ENCODE measurements at places on chromosomes 11 and 22.

DNA sequence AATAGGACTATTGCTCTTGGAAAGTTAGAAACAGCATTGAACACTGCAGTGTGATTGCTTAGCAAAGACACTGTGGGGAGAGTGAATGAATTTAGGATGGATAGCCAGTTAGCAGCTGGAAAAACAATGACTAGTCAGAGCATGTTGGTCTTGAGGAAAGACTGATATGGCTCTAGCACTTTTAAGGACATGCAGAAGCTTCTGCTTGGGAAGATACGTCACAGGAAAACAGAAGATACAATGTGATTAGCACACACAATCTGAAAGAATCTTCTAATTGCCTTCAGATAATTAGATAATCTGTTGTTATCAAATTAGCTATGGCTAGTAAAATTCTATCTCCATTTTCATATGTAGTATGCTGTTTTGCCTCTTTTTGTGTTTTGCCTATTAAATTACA, 530.7 kb upstream of the CHORDC1 start:
- DNase-seq: no peak

GRCh38 chr11:70203751-70204465, 812 bp downstream of the FADD start:
- DNase-seq: peak; percentile 59

- DNase-seq: peak; percentile 32
Measured at GRCh38 chr11:65425105-65425970, 2.7 kb downstream of the NEAT1 start.

GRCh38 chr11:66745356-66746235, 16.6 kb upstream of the SPTBN2 start:
- no peak for DNase-seq

DNA sequence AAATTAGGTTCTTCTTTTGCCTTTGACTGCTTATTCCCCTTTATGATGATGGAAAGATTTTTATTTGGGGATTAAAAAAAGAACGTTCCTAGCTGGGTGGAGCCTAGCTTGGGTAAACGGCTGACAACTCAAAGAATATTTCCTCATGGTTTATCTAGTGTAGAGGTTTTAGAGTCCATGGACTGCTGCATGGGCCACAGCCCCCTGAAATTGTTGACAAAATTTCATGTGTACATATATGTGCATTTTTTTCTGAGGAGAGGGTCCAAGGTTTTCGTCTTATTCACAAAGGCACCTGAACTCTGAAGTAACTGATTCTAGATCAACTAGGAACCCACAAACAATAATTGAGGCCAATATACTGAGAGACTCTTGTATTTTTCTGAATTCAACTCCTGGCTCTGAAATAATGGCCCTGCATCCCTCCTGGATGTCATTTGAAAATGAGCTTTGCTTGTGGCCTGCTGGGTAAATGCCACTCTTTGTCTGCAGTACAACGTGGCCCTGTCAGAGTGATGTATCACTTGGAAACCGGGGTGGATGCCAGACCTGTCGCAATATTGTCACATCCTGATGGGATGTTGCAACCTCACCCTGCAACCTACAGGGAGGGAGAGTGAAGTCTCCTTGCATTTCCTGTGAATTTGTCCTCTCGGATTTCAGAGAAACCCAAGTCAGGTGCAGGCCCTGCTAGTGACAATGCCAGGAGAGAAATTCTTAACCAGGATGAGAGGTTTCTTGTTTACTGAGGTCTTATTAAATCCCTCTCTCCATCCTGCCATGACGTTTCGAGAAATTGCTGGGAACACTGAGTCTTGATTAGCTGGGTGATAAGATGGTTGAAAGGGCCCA, 33.8 kb downstream of the EHF start:
- DNase-seq: peak; percentile 53

- no peak for DNase-seq
Measured at GRCh38 chr11:61266602-61267001, 25.6 kb downstream of the PGA5 start.

DNA sequence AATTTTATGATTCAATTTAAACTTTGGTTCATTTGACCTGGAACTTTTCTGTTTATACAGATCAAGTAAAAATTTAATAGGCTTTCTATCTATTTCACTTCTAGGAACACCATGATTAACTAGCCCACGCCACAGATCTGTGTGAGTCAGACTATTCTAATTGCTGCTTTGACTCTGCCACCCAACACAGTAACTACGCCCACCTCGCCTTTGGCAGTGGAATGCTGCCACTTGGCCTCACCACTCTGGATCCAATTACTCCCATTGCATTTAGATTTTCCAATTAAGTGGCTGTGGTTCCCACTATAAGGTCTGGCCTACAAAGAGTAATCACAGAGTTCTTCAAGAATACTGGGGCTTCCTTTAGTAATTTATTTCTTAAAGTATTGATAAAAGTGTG, 46.6 kb upstream of the LIN7C start:
- no peak for DNase-seq

- no peak for DNase-seq
Measured at GRCh38 chr11:117828611-117829368, 4.2 kb upstream of the FXYD2 start.

- no peak for DNase-seq
Measured at GRCh38 chr11:111632516-111633220, 30.4 kb downstream of the SIK2 start.

DNA sequence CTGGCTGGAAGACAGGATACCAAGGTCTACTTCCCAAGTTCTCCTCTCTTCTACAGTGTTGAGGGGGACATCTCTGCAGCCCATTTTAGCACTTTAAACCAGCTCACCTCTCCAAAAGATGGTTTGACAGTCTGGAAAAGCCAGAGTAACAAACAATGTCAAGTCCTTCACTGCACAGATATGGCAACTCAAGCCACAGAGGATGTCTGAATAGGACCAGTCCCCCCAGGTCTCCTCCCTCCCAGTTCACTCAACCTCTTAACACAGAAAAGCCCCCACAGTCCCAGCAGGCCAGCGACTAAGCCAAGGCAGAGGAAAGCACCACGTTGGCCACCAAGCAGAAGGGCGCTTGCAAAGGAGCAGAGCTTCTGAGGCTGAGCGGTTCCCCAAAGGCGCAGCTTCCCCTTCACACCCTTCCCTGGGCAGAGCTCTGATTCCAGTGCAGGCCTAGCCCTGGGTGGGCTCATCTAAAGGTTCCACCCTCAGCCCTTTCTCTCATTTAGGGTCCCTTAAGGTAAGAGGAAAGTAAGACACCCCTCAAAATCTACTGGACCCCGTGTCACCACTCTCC, 62.7 kb downstream of the PAK1 start:
- DNase-seq: peak; percentile 57

DNA sequence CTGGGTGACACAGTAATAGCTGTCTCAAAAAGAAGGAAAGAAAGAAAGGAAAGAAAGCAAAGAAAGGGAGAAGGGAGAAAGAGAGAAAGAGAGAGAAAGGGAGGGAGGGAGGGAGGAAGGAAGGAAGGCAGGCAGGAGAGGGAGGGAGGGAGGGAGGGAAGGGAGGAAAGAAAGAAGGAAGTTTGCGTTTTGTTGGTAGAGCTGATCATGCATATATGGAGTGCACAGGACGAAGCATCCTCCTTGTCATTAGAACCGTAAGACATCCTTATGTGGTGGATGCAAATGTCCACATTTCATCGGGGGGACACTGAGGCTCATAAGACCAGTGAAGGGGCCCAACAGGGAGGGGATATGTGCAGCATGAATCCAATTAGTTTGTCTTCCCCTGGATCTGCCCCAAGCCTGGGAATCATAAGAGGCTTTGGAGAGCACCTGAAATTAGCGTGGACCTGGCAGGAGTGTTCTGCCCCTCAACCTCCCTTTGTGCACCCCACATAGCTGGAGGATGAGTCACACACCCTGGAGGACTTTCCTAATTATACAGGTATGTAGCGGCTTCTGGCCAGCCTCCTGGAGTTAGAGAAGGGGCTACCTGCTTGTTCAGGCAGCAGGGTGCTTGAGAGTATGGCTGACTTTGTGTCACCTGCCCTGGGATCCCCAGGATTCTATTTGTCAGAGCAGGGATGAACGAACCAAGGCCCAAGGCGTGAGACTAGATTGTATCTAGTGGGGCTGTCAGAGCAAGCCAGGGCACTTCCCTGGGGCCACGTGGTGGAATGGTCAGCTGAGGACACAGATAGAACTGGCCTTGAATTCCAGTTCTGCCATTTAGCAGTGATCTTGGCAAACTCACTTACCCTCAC, 119.7 kb upstream of the CD82 start:
- no peak for DNase-seq

DNA sequence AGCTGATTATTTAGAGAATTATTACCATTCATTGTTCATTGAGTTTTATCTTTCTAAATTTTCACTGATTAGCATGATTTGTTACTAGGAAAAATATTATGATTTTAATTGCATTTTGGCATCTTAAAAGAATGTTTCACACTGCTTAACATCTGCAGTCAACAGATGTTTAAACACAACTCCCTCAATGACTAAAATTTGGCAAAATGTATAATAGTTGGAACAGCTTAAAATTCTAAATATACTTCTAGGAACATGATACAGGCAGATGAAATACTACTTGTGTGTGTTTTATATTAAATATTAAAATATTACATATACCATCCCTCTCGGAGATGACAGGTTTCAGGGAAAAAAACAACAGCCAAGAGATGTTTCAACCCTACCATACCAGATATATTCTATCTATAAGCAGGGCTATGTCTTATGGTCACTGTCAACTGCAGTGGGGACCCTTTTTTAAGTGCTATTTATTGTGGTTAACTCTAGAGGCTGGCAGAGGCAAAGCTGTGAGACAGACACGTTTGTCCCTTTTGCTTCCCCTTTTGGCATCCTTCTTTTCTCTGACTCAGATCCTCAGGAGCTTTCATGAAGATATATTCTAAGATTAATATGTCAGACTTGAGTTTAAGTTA, 81.9 kb downstream of the BDNF start:
- DNase-seq: peak; percentile 82

DNA sequence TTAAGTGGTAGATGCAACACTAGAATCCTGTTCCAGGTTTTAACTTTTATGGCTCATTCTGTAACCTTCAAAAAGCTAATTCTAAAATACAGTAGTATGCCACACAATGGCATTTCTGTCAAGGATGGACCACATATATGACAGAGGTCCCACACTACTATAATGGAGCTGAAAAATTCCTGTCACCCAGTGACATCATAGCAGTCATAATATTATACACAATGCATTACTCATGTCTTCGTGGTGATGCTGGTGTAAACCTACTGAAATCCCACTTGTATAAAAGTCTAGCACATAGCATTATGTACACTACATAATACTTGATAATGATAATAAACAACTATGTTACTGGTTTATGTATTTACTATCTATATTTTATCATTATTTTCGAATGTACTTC, 12.1 kb downstream of the TYR start:
- no peak for DNase-seq

- peak; percentile 94 for DNase-seq
Measured at GRCh38 chr22:46674367-46674781, 54.2 kb downstream of the GRAMD4 start.

GRCh38 chr11:721741-722345, 15.8 kb downstream of the EPS8L2 start:
- peak; percentile 77 for DNase-seq

GRCh38 chr11:31326470-31327148, 42.9 kb downstream of the DCDC1 start:
- DNase-seq: no peak

- no peak for DNase-seq
Measured at GRCh38 chr11:102147632-102148031, 37.4 kb downstream of the YAP1 start.

- no peak for DNase-seq
Measured at GRCh38 chr22:19663286-19663815, 51.0 kb upstream of the SEPTIN5 start.

GRCh38 chr11:121670266-121670665, 217.5 kb upstream of the SORL1-AS1 start:
- DNase-seq: no peak

- no peak for DNase-seq
Measured at GRCh38 chr11:44464741-44465140, 100.7 kb upstream of the CD82 start.

GRCh38 chr11:2142762-2143202, 3.6 kb upstream of the IGF2 start:
- no peak for DNase-seq

DNA sequence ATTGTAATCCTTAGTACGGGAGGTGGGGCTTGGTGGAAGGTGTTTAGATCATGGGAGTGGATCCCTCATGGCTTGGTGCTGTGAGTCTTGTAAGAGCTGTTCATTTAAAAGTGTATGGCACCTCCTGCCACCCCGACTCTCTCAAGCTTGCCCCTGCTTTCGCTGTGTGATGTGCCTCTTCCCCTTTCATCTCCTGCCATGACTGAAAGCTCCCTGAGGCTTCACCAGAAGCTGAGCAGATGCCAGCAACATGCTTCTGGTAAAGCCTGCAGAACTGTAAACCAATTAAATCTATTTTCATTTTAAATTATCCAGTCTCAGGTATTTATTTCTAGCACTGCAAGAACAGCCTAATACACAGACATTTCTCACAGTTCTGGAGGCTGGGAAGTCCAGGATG, 40.8 kb downstream of the GAB2 start:
- no peak for DNase-seq

GRCh38 chr11:61082062-61082870, 20.0 kb upstream of the CD5 start:
- no peak for DNase-seq

- no peak for DNase-seq
Measured at GRCh38 chr11:35115688-35116030, 23.3 kb upstream of the CD44 start.

- no peak for DNase-seq
Measured at GRCh38 chr22:32918741-32919140, 117.2 kb downstream of the TIMP3 start.

DNA sequence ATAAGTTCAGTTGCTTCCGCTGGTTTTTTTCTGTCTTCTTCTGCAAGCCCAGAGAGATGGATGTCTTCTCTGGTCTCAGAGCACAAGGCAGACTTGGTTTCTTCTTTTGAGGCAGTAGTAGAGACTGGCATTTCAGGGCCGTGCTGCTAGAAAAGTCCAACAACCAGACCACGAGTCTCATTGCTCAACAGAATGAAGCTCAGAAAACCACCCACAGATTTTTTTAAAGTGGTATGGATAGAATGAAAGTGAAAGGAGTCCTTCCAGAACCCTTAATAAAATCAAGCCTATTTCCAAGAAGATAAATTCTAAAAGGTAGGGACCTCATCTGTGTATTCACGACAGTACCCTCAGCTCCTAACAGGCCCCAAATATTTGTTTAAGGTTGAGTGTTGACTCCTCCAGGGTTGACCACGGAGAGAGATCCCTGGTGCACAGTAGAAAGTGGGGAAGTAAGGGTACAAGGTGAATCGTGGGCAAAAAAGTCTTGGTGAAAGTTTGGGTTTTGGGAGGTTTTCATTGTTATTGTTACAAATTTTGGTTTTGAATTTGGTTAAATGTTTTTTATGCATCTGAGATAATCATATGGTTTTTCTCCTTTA, 43.6 kb upstream of the DDX6 start:
- no peak for DNase-seq

DNA sequence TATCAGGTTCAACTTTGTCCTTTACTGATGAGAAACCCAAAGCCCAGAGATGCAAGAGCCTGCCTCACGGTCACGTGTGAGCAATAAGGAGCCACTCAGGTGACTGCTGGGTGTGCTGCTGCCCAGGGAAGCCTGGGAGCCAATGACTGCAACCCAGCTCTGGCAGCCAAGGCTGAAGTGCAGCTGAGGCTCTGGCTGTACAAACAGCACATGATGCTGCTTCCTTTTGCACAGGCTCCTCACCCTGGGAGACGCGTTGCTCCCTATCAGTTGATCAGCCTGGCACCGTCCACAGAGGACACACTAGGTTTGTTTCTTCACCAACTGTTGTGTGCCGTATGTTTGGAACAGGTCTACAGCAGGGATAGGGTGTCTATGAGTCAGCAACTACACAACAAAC, 168.7 kb downstream of the EFCAB6 start:
- no peak for DNase-seq

GRCh38 chr11:12239804-12240371, 129.5 kb downstream of the MICAL2 start:
- DNase-seq: peak; percentile 47

- no peak for DNase-seq
Measured at GRCh38 chr22:37167176-37167980, 17.7 kb upstream of the IL2RB start.
